Activated naive CD8-positive, alpha-beta T cell treated with anti-CD3 and anti-CD28 coated beads for 36 hours (primary cell): ENCODE measurements at places on chromosomes 7 and 10. TPM values are rescaled to one million over a fixed set of nuclear protein-coding genes. Genes with fewer than 3 reads are reported as not detected.

SLC35G1 gene
- total RNA-seq: 4.0 TPM

- no peaks in the 10 kb centered on the region for H3K27me3 ChIP-seq
- no peaks in the 10 kb centered on the region for H3K4me1 ChIP-seq
- H3K27ac ChIP-seq: no peak overlapping the region
- no peak for DNase-seq
These were observed 1195.7 kb upstream of the SORCS1 start for GRCh38 chr10:108360187-108360586.

DNA sequence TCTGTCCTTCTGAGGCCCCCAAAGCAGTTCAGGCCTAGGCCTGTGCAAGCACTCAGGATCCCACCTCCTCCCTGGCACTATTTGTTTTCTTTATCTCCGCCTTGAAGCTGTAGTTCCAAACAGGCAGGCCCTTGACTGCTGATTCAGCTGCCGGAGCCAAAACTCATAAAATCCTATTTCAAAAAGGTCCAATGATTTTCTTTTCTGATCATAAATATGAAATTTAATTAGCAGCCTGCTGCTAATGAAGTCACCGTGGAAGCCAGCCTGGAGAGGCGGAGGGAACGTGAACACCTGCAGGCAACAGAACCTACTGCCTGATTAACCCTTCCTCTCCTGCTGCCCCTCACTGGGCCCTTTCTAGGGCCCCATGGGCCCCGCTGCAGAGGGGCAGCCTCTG is 60.1 kb downstream of the CARD11 start:
- H3K36me3 ChIP-seq: peaks cover 79% of the 10 kb centered on the region
- no peak for DNase-seq
- peaks cover 76% of the 10 kb centered on the region for H3K4me1 ChIP-seq
- no peaks in the 10 kb centered on the region for H3K27me3 ChIP-seq

- no peak for DNase-seq
- no peaks in the 10 kb centered on the region for H3K36me3 ChIP-seq
- H3K4me3 ChIP-seq: no peak overlapping the region
- H3K27ac ChIP-seq: no peak overlapping the region
These were observed 36.8 kb upstream of the ITPRID1 start for GRCh38 chr7:31476941-31477677.

GRCh38 chr10:127993056-127993690 is 86.3 kb downstream of the PTPRE start:
- peaks cover 39% of the 10 kb centered on the region for H3K4me1 ChIP-seq
- peaks cover 16% of the 10 kb centered on the region for H3K27me3 ChIP-seq
- DNase-seq: no peak
- H3K36me3 ChIP-seq: no peaks in the 10 kb centered on the region

- H3K4me1 ChIP-seq: no peaks in the 10 kb centered on the region
- no peak overlapping the region for H3K27ac ChIP-seq
- DNase-seq: no peak
- H3K36me3 ChIP-seq: no peaks in the 10 kb centered on the region
These were observed 134.8 kb downstream of the INHBA start for GRCh38 chr7:41568135-41568534.

PRKG1 gene
- not detected for total RNA-seq

DNA sequence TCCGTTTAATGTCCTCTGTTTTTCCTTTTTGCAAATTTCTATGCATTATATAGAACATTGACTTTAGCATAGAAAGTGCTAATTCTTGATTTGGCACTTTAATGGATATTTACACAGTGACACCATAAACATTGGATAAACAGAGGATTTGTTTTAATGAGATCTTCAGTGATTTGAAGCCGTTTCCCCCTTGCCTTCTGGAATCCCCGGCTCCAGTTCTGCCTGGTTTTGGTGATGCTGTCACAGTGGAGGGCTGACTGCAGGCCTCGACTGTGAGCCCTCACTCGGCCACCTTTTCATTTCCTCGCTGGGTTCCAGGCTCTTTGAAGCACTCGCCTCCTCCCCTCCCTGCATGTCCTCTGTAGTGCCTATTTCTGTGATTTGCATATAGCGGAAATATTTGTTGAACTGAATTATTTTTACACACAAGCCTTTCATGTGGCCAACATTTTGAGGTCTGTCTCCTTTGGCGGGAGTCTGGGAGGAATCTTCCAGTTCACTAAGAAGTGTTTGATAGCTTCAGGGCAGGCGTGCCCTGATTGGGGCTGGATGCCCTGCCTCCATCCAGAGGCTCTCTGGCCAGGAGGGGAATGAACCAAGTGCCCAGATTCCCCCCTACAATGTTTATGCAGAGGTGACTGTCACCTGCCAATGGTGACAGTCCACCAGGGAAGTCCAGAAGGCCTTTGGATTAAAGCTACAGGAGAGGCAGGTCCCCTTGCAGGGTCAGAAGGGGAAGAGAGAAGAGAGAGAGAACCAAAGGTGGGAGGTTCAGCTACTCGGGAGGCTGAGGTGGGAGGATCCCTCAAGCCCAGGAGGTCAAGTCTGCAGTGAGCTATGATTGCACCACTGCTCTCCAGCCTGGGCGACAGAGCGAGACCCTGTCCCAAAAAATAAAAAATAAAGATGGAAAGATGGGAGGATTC is 67.5 kb downstream of the CUX1 start:
- no peak overlapping the region for H3K4me3 ChIP-seq
- peaks cover 3% of the 10 kb centered on the region for H3K36me3 ChIP-seq
- DNase-seq: peak; percentile 35

MYL7 gene
- not detected for total RNA-seq

CRHR2 gene
- total RNA-seq: not detected

MYOZ1 gene
- not detected for total RNA-seq

GRCh38 chr10:71769279-71769823 is 4.0 kb downstream of the VSIR start:
- H3K27ac ChIP-seq: peak overlapping the region; percentile 93
- H3K36me3 ChIP-seq: peaks cover 27% of the 10 kb centered on the region
- no peak for DNase-seq
- H3K4me1 ChIP-seq: peaks cover 77% of the 10 kb centered on the region
- peak overlapping the region; percentile 81 for H3K4me3 ChIP-seq

DNA sequence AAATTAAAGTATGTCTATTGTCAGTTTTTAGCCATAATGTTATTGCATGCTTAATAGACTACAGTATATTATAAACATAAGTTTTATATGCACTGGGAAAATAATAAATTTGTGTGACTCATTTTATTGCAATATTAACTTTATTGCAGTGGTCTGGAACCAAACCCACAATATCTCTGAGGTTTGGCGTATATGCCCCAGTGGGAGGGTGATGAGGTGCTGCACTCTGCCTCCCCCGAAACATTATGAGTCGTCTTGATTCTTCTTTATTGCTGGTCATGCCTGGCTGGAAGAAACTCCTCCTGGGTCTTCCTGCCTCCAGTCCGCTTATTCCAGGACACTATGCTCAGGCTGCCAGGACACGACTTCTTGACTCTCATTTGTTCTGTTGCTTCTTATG is 88.4 kb downstream of the MTPN start:
- no peak overlapping the region for H3K27ac ChIP-seq
- H3K4me1 ChIP-seq: no peaks in the 10 kb centered on the region
- no peak overlapping the region for H3K4me3 ChIP-seq
- H3K36me3 ChIP-seq: no peaks in the 10 kb centered on the region
- no peaks in the 10 kb centered on the region for H3K27me3 ChIP-seq
- DNase-seq: no peak

CCL24 gene
- not detected for total RNA-seq

GRCh38 chr7:90797596-90797995 is 201.5 kb downstream of the CDK14 start:
- peaks cover 3% of the 10 kb centered on the region for H3K36me3 ChIP-seq
- no peak overlapping the region for H3K27ac ChIP-seq
- no peak overlapping the region for H3K4me3 ChIP-seq
- DNase-seq: no peak
- no peaks in the 10 kb centered on the region for H3K4me1 ChIP-seq

DNA sequence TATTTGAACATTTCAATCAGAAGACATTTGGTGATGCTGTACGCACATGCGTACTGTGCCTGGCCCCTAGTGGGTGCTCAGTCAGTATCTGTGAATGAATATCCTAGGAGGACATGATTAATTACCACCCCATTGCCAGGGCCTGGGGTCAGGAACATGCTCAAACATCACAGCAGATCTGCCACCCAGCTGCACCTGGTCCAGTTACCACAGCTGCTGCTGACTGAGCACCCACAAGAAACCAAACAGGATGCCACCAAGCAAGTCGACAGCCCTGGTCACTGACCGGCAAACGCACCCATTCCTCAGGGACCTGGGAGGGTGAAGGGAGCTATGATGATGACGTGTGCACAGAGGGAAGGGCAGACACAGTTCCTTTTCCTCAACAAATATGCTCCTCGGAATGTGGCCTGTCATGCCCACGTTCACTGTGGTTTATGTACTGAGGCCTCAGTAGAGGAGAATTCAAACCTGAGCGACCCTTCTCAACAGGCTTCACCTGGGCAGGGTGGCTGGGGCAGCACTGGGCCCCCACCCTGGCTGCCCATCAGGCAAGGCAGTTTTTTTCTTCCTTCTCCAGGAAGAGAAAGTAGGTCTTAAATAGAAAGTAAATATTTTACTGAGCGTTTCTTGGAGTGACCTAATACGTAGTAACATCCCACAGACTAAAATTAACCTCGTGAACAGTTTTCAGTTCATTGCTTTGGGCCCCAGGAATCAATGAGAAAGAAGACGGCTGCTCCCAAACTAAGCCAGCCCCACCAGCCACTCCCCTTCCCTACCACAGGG is 13.4 kb downstream of the CTBP2 start:
- no peak for DNase-seq
- no peak overlapping the region for H3K4me3 ChIP-seq
- H3K27me3 ChIP-seq: peaks cover 65% of the 10 kb centered on the region
- no peak overlapping the region for H3K27ac ChIP-seq
- no peaks in the 10 kb centered on the region for H3K36me3 ChIP-seq

GRCh38 chr10:116848944-116849247 is 403 bp upstream of the ENO4 start:
- peaks cover 19% of the 10 kb centered on the region for H3K4me1 ChIP-seq
- H3K27ac ChIP-seq: no peak overlapping the region
- peaks cover 66% of the 10 kb centered on the region for H3K27me3 ChIP-seq
- H3K36me3 ChIP-seq: no peaks in the 10 kb centered on the region
- no peak for DNase-seq

DNA sequence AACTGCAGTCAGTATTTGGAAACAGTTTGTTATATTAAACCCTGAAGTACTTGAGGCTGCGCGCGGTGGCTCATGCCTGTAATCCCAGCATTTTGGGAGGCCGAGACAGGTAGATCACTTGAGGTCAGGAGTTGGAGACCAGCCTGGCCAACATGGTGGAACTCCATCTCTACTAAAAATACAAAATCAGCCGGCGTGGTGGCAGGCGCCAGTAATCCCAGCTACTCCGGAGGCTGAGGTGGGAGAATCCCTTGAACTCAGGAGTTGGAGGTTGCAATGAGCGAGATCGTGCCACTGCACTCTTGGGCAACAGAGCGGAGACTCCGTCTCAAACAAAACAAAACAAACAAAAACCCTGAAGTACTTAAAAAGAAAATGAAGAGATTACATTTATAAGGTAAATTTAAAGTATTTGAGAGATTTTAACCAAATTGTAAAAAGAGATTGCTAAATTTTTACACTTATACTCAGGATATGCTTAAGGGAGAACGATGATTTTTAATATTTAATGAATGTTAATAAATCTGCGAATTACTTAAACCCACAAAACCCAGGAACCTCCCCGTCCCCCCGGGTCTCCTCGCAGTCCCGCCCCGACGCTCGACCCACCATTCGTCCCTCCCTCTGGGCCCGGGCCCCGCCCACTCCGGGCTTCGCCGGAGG is 425 bp upstream of the MTG1 start:
- H3K4me3 ChIP-seq: peak overlapping the region; percentile 93
- DNase-seq: no peak
- peak overlapping the region; percentile 70 for H3K27ac ChIP-seq
- H3K4me1 ChIP-seq: peaks cover 49% of the 10 kb centered on the region
- H3K27me3 ChIP-seq: no peaks in the 10 kb centered on the region
- H3K36me3 ChIP-seq: peaks cover 25% of the 10 kb centered on the region

- peaks cover 52% of the 10 kb centered on the region for H3K4me1 ChIP-seq
- no peak for DNase-seq
- no peaks in the 10 kb centered on the region for H3K27me3 ChIP-seq
These were observed 285.2 kb upstream of the MKLN1 start for GRCh38 chr7:131042269-131043160.

NPFFR1 gene
- not detected for total RNA-seq

AKR1D1 gene
- not detected for total RNA-seq

DNA sequence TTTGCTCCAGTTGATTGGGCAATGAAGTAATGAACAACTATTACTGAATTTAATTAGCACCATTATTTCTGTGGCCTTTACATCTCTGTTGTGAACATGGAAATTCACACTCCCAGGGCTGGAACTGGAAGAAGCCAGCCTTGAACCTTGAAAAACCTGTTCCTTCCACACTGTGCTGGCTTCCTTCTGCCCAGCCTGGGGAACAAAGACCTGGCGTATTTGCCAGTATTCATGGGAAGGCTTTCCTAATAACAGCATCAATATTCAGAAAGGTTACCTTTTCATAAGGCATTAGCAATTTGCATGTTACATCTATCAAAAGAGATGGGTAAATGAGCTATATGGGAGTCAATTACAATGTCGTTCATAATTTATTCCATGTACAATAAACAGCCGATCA is 1.3 kb downstream of the C10orf90 start:
- no peak overlapping the region for H3K4me3 ChIP-seq
- peaks cover 9% of the 10 kb centered on the region for H3K27me3 ChIP-seq
- no peaks in the 10 kb centered on the region for H3K36me3 ChIP-seq

VIPR2 gene
- total RNA-seq: not detected

PARD3 gene
- 1.3 TPM for total RNA-seq

GRCh38 chr10:72140850-72141249 is 52.5 kb upstream of the SPOCK2 start:
- H3K4me1 ChIP-seq: peaks cover 2% of the 10 kb centered on the region
- H3K4me3 ChIP-seq: no peak overlapping the region
- no peak for DNase-seq

DNA sequence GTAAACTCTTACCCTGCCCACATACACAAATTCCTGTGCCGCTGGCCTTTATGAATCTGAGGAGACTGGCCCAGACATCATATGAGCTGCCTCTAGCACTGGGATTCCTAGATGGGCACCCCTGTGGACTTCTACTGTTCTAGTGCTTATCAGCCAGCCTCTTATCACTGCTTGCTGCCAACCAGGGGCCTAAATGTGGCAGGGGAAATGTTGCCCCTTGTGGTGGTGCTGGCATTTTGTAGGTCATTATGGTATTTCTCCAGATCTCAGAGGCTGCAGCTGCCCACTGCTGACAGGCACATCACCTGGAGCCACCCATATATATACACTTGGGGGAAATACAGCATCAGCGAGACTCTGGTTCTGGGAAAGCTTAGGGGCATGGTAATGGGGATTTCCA is 5.4 kb downstream of the SFR1 start:
- no peak for DNase-seq
- H3K27me3 ChIP-seq: no peaks in the 10 kb centered on the region
- peaks cover 26% of the 10 kb centered on the region for H3K4me1 ChIP-seq

DNA sequence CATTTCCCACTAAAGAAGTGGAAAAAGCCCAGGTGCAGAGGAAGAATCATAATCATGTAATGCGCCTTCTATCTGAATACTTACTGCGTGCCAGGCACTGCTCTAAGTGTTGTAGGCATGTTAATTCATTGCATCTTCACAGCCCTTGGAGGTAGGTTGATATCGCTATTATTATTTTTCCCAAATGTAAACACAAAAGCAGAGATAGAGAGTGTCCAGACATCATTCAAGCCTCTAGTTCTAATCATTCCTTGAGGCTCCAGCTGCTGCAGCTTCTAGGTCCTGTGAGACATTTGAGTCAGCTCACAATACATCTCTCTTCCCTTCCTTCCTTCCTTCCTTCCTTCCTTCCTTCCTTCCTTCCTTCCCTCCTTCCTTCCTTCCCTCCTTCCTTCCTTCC is 25.0 kb downstream of the GALNTL5 start:
- H3K36me3 ChIP-seq: no peaks in the 10 kb centered on the region
- no peak overlapping the region for H3K4me3 ChIP-seq
- H3K4me1 ChIP-seq: no peaks in the 10 kb centered on the region
- H3K27ac ChIP-seq: no peak overlapping the region
- H3K27me3 ChIP-seq: no peaks in the 10 kb centered on the region

HOXA9 gene
- not detected for total RNA-seq
